ENCODE measurements at places on chromosomes 7 and 10. TPM values are rescaled to one million over a fixed set of nuclear protein-coding genes. Genes with fewer than 3 reads are reported as not detected.
A peak's percentile ranks its signal among the peaks of the same experiment; 100 is the strongest.

DNA sequence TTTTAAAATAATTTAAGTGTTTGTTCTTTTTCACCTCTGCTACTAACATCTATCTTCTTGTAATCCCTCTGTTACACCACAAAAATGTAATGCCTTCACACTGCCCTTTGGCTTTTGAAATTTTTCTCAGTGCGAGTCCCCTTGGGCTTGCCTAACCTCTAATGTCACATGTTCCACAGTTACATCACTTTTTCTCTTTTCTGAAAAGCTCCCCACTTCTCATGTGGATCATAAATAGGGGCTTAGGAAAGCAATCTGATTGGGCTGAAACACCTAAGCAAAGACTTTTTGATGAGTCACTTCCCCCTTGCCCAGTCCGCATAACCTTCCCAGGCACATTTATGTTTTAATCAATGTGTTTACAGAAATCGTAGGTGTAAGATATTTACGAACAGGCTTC is 288.2 kb downstream of the IPMK start:
- DNase-seq, result no peak

- no peak for DNase-seq
Measured at GRCh38 chr7:108311446-108312168, 144.6 kb downstream of the NRCAM start.

DNA sequence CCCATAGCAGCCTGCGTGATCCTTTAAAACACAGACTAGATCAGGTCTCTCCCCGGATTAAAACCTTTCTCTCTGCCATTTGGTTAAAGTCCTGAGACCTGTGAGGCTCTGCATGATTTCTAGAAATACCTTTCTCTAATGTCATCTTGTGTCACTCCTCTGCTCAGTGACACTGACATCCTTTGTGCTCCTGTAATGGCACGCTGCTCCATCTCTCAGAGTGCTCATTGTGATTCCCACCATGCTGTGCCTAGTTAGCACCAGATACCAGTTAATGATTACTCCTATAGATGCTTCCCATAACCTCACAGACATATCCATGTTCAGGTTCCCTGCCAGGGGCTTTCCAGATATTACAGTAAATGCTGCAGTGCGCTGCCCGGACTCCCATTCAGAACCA is 11.7 kb upstream of the OR9A2 start:
- DNase-seq, result no peak

DNA sequence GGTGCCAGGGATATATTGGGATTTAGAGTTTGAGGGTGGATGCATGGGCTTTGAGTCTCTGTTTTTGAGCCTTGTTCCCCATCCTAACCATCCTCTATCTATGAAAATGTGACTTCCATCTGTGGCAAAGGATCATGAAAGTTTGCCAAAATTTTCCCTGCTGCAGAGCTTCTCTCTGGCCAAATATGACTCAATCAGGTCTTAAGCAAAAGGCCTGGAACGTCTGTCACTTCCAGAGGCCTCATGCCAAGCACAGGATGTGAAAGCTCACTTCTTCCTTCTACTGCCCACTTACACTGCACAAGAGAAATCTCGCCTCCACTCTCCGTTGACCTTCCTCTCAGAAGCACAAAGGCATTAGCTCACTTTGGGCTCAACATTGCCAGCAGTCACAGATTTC is 696.9 kb upstream of the NRP1 start:
- no peak for DNase-seq

DNA sequence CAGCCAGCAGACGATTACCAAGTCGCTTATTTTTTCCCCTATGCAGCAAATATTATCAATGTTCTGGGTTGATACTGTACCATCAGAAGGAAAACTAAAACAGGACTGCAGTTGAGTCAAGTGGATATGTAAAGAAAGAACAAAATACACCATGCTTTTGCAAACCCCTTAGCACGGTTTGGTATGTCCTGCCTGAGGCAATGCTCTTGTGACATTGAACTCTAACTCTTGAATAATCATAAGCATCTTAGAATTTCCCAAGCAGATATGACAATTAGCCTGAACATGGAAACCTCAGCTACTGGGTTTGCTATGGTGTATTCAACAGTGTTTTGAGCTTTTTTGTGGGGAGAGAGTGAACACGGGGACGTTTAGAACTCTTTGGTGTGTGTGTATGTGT is 107.4 kb downstream of the ETV1 start:
- DNase-seq, result no peak

DNA sequence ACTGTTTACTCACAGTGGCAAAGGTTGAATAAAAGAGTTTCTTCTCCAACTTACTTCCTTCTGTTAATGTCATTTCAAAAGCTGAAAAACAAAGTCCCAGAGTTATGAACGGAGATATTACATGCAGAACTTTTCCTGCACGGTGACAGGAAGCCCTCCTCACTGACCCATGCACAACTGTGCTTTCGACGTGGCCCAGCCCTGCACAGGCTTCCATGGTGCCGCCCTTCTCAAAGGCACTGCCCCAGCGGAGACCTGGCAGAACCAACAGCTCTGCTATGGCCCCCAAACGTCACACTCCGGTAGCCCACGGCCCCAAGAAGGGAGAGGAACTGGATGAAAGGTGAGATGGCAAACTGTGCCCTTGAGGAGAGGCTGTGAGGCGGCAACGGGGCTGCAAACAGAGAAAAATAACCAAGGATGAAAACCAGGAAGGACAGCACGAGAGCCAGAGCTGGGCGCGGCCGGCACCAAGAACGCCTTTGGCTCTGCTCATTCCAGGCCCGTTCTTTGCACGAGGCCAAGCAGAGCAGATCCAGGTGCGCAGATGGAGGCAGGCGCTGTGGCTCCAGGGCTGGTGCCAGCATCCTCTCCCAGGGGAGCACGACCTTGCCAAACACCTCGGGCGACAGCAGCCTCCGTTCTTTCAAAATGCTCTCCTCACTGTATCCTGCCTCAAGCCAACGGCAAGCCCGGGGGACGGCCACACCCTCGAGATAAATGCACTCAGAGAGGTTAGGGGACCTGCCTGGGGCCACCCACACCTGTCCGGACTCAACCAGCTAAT is 7.0 kb upstream of the FUOM start:
- no peak for DNase-seq

- DNase-seq, result no peak
Measured at GRCh38 chr7:105268056-105268455, 120.7 kb downstream of the SRPK2 start.

GRCh38 chr10:10533437-10533836 is 484.2 kb upstream of the CELF2 start:
- no peak for DNase-seq

DNA sequence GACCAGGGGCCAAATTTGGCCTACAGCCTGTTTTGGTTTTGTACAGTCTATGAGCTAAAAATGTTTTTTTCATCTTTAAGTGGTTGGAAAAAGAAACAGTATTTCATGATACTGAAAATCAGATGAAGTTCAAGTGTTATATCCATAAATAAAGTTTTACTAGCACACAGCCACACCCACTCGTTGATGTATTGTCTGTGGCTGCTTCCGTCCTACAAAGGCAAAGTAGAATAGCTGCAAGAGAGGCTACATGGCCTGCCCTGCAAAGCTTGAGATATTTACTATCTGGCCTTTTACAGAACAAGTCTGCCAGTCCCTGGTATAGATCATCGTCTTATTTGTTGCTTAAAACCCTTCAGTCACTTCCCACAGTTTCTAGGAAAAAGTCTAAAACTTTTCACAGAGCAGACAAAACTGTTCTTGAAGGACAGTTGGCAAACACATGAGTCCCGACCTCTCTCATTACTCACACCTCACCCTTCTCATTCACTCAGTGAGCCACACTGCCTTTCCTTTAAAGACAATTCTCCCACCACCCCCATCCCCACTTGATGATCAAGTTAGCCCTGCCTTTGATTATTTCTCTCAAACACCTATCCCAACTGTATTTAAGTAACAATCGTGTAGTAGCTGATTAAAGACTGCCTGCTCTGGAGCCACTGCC is 9.9 kb downstream of the RHEB start:
- DNase-seq, result no peak

- DNase-seq, result no peak
Measured at GRCh38 chr10:35852721-35853120, 210.6 kb upstream of the FZD8 start.

- no peak for DNase-seq
Measured at GRCh38 chr7:68547799-68548198, 1050.5 kb upstream of the AUTS2 start.

DNA sequence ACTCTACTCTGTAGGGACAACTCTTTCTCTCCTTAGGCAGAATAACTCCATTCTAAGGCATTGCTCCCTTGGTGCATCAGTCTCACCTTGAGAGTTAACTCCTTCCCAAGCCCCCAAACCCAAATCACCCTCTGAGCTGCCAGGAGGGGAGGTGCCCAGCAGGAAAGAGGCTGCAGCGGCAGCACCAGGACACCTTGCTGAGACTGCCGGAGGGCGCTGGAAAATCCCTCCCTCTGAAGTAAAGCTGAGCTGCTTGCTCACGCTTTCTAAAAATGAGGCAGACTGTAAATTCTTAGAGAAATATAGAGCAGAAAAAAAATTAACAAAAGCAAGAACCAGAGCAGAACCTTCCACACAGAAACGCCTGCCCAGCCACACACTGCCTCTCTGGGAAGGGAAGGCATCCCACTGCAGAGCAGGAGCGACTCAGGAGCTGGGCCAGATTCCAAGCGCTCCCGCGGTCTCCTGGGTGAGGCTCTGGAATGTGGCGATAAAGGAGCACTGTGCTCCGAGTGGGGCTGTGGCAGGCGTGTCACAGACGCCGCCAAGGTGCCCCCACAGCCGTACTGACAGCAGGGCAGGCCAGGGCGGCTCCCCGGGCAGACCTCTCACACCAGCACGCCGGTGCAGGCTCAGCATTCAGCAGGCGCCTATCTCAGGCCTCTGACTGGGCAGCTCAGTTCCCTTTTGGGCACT is 202.1 kb downstream of the TNS3 start:
- DNase-seq, result peak; percentile 77

GRCh38 chr7:85997515-85997914 is 646.2 kb upstream of the GRM3 start:
- no peak for DNase-seq

GRCh38 chr10:31705136-31705535 is 223.5 kb downstream of the ARHGAP12 start:
- no peak for DNase-seq

GRCh38 chr10:102702742-102703141 is 11.5 kb downstream of the ARL3 start:
- no peak for DNase-seq

GRCh38 chr10:89503151-89503550 is 32.2 kb downstream of the SLC16A12 start:
- no peak for DNase-seq

GRCh38 chr7:39620486-39620885 is 2.9 kb upstream of the RALA start:
- DNase-seq, result no peak

DNA sequence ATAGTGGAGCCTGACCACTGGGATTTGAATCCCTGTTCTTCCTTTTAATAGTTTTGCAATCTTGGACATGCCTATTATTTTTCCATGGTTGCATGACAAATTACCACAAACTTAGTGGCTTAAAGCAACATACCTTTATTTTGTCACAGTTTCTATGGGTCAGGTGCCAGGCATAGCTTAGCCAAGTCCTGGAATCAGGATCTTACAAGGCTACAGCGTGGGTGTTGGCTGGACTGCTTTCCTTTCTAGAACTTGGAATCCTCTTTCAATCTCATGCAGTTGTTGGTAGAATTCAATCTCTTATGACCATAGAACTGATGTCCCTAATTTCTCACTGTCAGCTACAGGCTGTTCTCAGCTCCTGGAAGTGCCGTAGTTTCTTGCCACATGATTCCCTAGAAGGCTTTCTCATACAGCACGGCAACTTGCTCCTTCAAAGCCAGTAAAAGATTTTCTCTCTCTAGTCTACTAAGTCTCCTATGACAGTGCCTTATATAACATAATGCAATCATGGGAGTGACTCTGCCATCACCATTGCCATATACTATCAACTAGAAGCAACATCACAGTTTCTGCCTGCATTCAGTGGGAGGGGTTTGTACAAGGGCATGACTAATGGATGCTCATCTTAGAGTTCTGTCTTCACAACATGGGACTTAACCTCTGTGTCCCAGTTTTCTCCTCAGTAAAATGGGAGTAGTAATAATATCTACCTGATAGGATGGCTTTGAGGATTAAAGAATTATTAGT is 243.4 kb upstream of the FZD1 start:
- no peak for DNase-seq

The ADAMTS14 gene
- total RNA-seq, result 0.32 TPM

The SLC39A12 gene
- total RNA-seq, result not detected

The CFAP43 gene
- total RNA-seq, result 0.96 TPM

The CYP2E1 gene
- 11.9 TPM for total RNA-seq

The PODXL gene
- total RNA-seq, result 141 TPM

The SH2D4B gene
- total RNA-seq, result not detected

The IL2RA gene
- not detected for total RNA-seq

The RPEL1 gene
- not detected for total RNA-seq
